ENCODE measurements at places on chromosomes 11 and 22. TPM values are rescaled to one million over a fixed set of nuclear protein-coding genes. Genes with fewer than 3 reads are reported as not detected.

The DDT gene
- polyA plus RNA-seq: 133 TPM

The CCND1 gene
- 1.8 TPM for polyA plus RNA-seq

The SMC1B gene
- not detected for polyA plus RNA-seq

The FOLR2 gene
- polyA plus RNA-seq: not detected

The GTSE1 gene
- not detected for polyA plus RNA-seq

The ACCS gene
- polyA plus RNA-seq: 5.3 TPM

The ARHGAP8 gene
- polyA plus RNA-seq: not detected

The LAYN gene
- not detected for polyA plus RNA-seq

The SPTBN2 gene
- polyA plus RNA-seq: not detected

The MRGPRE gene
- polyA plus RNA-seq: not detected

The EHF gene
- not detected for polyA plus RNA-seq

Data from CD4-positive, alpha-beta memory T cell (primary cell).